ENCODE measurements at places on chromosomes 12 and 14. TPM values are rescaled to one million over a fixed set of nuclear protein-coding genes. Genes with fewer than 3 reads are reported as not detected.

DNA sequence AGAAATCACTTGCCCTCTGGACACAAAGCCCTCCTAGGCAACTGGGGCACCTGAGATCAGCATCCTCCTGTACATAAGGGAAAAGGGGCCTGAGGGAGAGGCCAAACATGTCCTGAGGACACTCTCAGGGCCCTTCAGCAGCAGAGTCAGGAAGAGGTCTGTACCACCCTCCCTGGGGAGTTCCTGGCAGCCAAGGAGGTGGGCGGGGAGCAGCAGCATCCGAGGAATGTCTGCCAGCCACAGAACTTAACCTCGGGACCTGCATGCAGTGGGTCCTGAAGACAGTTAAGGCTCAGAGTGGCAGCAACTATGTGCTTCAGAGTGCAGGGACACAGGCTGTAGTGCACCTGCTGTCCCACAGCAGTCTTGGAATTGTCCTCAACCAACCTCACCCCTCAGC is 62.1 kb downstream of the SPTB start:
- H3K4me3 ChIP-seq = no peak overlapping the region
- DNase-seq = no peak
- H3K27ac ChIP-seq = no peak overlapping the region
- H3K36me3 ChIP-seq = no peaks in the 10 kb centered on the region

GRCh38 chr12:132282950-132283771 is 46.2 kb downstream of the GALNT9 start:
- H3K27ac ChIP-seq = no peak overlapping the region
- H3K27me3 ChIP-seq = peaks cover 26% of the 10 kb centered on the region
- peaks cover 21% of the 10 kb centered on the region for H3K4me1 ChIP-seq
- H3K4me3 ChIP-seq = 0 out of 2 replicates have a peak overlapping the region, but pooled peaks have one; percentile 3
- DNase-seq = peak; percentile 54
- H3K36me3 ChIP-seq = no peaks in the 10 kb centered on the region

DNA sequence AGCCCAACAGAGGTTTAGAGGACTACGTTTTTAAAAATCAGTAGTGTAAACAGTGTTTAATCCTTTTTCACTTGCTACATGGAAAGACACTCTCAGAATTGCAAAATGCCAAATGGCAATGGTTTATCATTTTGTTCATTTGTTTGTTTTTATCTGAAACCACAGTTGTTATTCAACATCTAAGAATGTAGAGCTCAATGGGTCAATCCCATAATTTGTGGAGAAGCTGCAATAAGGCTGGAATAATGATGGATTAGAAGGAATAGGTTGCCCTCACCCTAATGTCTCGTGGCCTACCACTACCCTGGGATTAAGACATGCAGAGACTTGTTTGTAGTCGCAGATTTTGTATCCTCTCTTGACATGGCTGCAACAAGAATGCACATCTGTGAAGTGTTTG is 115.7 kb downstream of the LLPH start:
- H3K27ac ChIP-seq = no peak overlapping the region
- H3K36me3 ChIP-seq = no peaks in the 10 kb centered on the region
- no peaks in the 10 kb centered on the region for H3K27me3 ChIP-seq
- no peak for DNase-seq
- peaks cover 12% of the 10 kb centered on the region for H3K4me1 ChIP-seq
- no peak overlapping the region for H3K4me3 ChIP-seq

- H3K4me3 ChIP-seq = no peak overlapping the region
- H3K4me1 ChIP-seq = no peaks in the 10 kb centered on the region
- H3K27ac ChIP-seq = no peak overlapping the region
- DNase-seq = no peak
- no peaks in the 10 kb centered on the region for H3K36me3 ChIP-seq
Measured at GRCh38 chr14:104925855-104926609, 1.4 kb downstream of the PLD4 start.

DNA sequence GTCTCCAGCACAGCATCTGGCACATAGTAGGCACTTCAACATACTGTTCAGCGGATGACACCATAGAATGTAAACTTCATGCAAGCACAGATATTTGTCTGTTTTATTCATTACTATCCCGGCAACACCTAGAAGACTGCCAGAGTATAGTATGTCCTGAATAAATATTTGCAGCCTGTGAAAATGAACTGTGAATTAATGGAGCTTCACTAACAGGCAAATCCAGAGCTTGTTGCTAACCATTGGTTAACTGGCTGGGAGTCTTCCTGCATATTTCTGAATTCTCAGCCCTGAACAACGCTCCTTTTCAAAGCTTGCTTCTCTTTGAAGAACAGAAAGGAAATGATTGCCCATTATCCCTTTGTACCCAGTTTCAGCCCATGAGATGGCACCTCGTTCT is 243.3 kb upstream of the CRY1 start:
- no peaks in the 10 kb centered on the region for H3K27me3 ChIP-seq
- H3K4me3 ChIP-seq = no peak overlapping the region
- no peak for DNase-seq

- no peak overlapping the region for H3K27ac ChIP-seq
- H3K27me3 ChIP-seq = no peaks in the 10 kb centered on the region
- H3K36me3 ChIP-seq = no peaks in the 10 kb centered on the region
- H3K4me1 ChIP-seq = no peaks in the 10 kb centered on the region
- no peak overlapping the region for H3K4me3 ChIP-seq
- DNase-seq = no peak
Measured at GRCh38 chr12:69022674-69023073, 89.7 kb upstream of the CPM start.

DNA sequence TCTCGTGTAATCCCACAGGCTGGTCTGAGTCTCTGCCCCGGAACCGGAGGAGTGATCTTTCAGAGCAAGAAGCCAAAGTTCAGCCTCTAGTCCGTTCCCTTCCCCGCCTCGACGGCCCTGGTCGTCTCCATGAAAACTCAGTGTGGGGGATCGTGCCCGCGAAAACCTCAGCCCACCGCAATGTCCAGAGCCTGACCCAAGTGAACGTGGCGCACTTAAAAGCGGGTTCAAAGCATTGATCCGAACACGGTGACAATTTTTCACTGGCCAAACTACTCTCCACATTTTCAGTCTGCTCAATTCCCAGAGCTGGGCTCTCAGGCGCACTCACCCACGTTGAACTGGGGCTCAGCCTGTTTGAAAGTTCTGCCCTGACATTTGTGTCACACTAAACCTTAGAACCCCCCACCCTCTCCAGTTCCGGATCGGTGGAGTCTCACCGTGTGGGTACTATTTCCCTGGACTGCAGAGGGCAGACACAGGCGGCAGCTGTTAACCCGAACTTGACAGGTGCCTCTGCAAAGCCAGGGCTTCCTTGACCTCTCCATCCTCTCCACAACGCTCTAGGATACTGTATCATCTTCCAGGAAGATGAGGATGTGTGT is 886 bp upstream of the PRICKLE1 start:
- DNase-seq = peak; percentile 25
- peak overlapping the region; percentile 80 for H3K4me3 ChIP-seq
- H3K27me3 ChIP-seq = peaks cover 51% of the 10 kb centered on the region
- no peaks in the 10 kb centered on the region for H3K36me3 ChIP-seq

The IL26 gene
- not detected for total RNA-seq

GRCh38 chr14:106778986-106779385 is 1252.6 kb downstream of the TMEM121 start:
- H3K27me3 ChIP-seq = peaks cover 6% of the 10 kb centered on the region
- no peak overlapping the region for H3K27ac ChIP-seq
- peaks cover 77% of the 10 kb centered on the region for H3K36me3 ChIP-seq

The DBX2 gene
- total RNA-seq = 0.27 TPM

All from WTC11 (cell line).